ENCODE measurements at places on chromosomes 7 and 10. TPM values are rescaled to one million over a fixed set of nuclear protein-coding genes. Genes with fewer than 3 reads are reported as not detected.

HABP2 gene
- not detected for total RNA-seq

TBXAS1 gene
- 5.0 TPM for total RNA-seq

LMOD2 gene
- 431 TPM for total RNA-seq

DNA sequence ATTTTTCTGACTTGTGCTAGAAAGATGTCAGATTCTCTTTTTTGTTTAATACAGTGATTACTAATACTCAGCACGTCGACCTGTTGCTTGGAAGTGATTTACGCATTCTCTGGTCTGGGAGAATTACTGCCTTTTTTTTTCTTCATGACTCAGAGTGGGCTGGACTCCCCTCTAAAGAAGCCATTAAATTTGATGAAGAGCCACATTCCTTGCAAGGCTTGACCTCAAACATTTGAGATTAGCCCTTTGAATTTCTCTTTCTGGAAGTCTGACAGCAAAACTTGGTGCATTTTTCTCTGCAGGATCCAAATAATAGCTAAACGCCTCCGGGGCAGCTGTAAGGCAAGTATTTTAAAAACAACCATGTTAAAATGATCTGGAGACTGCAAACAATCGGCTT lies 171.6 kb downstream of the GALNT17 start:
- no peak for DNase-seq

DNA sequence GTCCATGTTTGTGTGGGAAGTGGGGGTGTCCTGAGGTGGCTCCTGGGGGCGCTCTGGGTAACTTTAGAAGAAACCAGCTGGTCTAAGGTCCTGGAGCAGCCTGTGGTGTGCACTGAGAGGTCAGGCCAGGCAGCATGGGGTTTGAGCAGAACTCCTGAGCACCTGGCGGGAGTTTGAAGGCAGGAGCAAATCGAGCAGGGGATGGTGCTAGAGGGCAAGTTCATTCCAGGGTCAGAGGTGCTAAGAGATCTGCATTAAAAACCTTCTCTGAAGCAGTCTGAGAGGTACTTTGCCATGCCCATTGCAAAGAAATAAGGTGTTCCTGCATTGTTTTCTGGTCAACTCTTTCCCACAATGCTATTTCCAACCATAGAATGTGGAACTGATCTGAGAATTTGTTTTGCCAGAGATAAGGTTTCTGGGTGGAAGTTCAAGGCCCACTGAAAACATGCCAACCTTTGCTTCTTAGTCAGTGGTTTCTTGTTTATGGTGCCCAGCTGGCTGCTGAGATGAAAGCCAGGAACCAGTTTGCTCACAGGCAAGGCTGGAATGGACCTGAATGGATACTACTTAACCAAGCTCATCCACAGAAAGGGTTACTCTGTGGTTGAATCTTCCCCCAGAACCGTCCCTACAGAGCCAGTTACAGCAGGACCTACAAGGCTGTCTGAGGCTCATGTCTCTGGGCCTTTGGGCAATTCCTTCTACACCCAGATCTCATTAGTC lies 136.3 kb upstream of the TMEM72 start:
- DNase-seq, result no peak

All from left ventricle myocardium superior (tissue), 1 donor.